ENCODE measurements at places on chromosomes 2 and 18.

DNA sequence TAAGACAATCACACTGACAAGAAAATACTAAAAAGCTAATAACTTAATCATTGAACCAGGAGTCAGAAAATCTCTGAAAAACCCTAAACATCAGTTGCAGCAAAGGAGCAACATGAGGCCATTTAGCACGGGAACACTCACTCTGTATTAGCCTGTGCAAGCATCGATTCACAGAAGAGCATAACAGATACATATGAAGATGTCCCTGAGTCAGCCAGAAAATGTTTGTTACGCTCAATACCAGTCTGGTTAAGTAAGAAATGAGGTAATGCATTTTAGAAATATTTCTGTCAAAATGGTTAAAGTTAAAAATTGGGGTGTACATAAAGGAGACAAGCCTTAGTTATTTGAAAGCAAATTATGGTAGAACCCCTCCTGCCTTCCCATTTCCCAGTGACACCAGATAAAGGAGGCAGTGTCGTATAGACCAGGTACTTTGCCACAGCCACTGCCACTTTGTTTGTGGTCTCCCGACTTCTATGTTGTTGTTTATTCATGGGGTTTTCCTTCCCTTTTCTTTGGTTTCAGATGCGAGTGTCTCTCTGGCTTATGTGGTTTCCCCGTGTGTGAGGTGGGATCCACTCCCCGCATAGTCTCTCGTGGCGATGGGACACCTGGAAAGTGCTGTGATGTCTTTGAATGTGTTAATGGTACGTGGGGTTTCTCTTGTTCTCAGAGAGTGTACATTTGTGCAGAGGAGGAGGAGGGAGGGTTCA, 108.6 kb downstream of the CRIM1 start:
- DNase-seq: no peak

DNA sequence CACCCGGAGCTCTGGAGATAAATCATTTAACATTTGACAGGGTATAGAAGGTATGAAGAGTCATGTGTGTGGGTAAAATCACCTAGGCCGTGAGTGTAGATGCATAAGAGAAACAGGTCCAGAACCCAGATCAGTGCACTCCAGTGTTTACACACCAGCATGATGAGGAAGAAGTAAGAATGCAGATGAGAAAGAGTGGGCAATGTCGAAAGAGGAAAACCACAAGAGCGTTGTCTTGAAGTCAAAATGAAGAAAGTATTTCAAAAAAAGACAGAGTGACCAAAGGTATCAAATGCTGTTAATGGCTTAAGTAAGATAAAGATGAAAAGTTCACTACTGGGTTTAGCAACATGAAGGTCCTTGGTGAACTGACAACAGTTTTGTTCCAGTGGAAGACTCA, 32.0 kb upstream of the PLB1 start:
- DNase-seq: no peak

GRCh38 chr2:127566139-127566417, 30.6 kb downstream of the MYO7B start:
- no peak for DNase-seq

DNA sequence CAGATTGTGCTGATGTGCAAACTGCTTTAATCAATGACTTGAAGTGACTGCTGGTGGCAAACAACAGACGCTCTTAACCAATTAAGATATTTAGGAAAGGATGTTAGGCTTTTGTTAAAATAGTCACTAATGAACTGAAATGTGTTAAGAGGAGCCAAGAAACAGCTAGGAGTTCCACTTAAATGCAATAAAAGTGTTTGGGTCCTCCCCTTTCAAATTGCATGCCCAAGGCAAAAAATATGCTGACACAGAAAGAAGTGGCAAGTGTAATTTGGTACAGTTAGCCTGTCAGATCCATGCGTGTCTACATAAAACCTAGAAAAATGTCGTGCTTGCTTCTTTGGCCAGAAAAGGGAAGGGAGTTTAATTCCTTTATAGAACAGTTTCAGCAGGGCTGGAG, 61.9 kb downstream of the XRCC5 start:
- no peak for DNase-seq

GRCh38 chr2:55073000-55073983, 23.0 kb upstream of the RTN4 start:
- DNase-seq: no peak

Measured in activated T-helper 1 cell treated with anti-CD3 and anti-CD28 coated beads, Interleukin-2, amount 50 U/mL, for 16 hours (primary cell).